ENCODE measurements at places on chromosomes 11 and 22.

GRCh38 chr22:17213976-17214375 is 5.3 kb downstream of the ADA2 start:
- no peak for DNase-seq

DNA sequence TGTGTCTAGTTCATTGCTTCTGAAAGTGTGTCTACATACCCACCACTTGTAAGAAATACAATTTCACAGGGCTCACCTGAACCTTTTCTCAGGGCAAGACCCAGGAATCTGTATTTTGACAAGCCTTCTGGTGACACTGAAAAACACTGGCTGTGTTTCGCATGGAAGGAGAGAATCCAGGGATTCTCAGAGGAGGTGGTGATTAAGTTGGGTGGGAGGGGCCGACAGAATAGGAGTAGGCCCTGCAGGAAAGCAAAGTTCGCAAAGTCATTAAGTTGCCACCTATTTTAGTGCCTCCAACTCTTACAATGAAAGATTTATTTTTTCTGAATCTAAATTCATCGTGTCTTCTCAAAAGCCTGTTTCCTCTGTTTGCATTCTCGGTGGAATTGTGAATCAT is 186.8 kb downstream of the FAT3 start:
- DNase-seq, result no peak

- no peak for DNase-seq
These were observed 43.2 kb upstream of the FADD start for GRCh38 chr11:70159627-70160570.

DNA sequence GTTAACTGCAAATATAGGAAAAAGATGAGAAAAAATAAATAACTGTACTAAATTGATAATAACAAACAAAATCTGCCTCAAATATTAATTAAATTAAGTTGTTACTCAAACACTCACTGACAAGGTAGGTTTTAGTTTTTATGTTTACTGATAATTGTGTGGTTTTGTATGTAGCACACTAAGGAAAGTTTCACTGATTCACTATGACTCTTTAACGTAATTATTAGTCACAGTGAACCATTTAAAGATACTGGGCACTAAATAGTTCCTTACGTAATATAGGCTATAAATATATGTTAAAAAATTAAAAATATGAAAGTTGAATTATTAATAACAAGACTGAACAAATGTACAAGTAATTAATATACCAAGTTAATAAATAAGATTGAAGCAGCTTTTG is 2330.0 kb upstream of the RAG2 start:
- DNase-seq, result no peak

- DNase-seq, result no peak
These were observed 13.4 kb downstream of the DRD4 start for GRCh38 chr11:650482-650881.

- no peak for DNase-seq
These were observed 1059.3 kb upstream of the CNTN5 start for GRCh38 chr11:97961431-97961830.

- DNase-seq, result no peak
These were observed 4.9 kb downstream of the ALX4 start for GRCh38 chr11:44305026-44305469.

DNA sequence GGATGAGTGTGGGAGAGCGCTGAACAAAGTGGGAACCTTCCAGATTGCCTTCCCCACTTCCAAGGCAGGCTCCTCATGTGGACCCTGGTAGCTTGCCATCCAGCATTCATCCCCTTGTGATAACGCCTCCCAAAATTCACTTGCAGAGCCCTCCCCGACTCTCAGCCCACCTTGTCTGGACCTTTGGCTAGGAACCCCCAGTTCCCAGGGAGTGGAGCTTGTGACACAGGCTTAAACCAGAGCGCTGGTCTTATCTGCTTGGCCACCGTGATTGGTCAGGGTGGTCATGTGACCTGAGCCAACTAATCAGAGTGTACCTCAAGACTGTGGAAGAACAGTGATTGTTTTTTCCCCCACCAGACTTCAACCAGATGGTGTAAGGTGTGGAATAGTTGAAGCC is 9.6 kb upstream of the SLC35C1 start:
- no peak for DNase-seq

GRCh38 chr11:46279126-46280099 is 2.0 kb downstream of the CREB3L1 start:
- DNase-seq, result no peak

DNA sequence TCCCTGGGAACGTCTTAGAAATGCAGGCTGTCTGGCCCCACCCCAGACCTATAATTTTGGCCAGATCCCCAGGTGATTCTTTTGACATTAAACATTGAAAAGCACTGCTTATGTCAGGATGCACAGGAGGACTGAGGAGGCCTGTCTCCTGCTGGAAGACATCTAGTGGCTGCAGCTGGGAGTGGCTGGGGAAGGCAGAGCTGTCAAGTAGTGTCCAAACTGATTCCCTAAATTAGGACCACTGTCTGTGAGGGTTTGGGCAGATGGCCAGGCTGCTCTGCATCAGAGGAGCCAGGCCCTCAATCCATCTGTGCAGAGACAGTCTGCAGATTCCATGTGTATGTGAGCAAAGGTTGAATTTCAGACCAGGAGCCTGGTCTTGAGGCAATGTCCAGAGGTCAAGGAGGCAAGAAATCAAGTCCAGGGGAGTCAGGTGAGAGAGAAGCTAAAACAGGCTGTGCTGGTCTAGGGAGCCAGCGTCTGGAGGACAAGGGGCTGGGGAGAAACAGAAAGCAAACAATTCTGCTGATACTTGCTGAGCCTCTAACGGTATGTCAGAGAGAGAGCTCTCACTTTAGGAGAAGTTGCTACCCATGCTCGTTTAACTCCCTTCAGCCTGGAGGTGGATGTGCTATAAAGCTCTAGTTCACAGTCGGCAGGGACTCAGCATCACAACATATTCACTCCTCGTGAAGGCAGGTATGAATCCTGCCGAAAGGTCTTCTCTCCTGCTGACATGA is 15.3 kb upstream of the SYTL2 start:
- DNase-seq, result no peak

DNA sequence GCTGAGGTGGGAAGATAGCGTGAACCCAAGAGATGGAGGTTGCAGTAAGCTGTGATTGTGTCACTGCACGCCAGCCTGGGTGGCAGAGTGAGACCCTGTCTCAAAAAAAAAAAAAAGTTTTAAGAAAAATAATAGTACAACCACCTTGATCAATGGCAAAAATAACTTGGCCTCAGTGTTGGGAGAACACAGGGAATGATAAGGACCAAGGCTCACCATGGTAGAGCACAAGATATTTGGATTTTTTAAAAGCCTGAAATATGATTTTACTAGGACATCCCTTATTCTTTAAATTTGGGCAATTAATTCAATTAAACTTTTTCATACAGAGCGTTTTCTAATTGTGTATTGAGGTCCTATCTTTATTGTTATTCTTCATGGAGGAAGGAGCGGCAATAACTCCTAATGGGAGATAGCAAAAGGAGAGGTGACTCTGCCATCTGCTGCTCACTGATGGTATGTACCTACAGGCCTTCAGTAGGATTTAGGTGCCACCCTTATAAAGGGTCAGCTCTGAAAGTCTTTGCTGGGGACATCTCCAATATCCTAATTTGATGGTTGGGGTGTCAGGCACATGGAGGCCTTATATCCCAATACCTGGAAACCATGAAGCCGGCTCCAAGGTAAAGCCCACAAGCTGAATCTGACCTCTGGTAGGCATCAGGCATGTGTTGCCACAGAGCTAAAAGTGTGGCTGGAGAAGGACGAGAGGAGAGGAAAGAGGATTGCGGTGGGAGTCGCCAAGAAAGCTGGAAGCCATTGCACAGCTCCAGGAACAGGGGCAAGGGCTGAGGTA is 21.9 kb upstream of the POLD3 start:
- DNase-seq, result no peak

GRCh38 chr11:8811571-8811970 is 99.4 kb upstream of the AKIP1 start:
- no peak for DNase-seq
